ENCODE measurements at places on chromosomes 7 and 10. TPM values are rescaled to one million over a fixed set of nuclear protein-coding genes. Genes with fewer than 3 reads are reported as not detected.
A peak's percentile ranks its signal among the peaks of the same experiment; 100 is the strongest.

- no peak for DNase-seq
Measured at GRCh38 chr10:31483546-31483945, 164.5 kb downstream of the ZEB1 start.

DGKI gene
- total RNA-seq: 5.1 TPM

DNA sequence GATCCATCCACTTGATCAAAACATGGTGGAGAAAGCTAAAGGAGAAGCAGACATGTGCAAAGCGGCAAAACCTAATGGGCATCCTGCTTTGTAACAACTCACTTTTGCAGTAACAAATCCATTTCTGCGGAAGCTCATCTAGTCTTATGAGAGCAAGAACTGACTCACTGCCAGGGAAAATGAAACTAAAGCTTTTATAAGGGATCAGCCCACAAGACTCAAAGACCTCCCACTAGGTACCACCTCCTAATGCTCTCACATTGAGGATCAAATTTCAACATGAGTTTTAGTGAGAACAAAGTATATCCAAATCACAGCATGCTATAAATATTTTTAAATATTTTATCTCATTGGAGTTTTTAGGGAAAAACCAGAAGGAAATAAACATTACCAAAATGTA is 120.1 kb upstream of the GNAI1 start:
- DNase-seq: no peak

GRCh38 chr10:120891365-120891764 is 40.2 kb downstream of the WDR11 start:
- DNase-seq: no peak

NMT2 gene
- total RNA-seq: 6.1 TPM

- no peak for DNase-seq
Measured at GRCh38 chr10:86411281-86411841, 44.8 kb upstream of the GRID1 start.

DNA sequence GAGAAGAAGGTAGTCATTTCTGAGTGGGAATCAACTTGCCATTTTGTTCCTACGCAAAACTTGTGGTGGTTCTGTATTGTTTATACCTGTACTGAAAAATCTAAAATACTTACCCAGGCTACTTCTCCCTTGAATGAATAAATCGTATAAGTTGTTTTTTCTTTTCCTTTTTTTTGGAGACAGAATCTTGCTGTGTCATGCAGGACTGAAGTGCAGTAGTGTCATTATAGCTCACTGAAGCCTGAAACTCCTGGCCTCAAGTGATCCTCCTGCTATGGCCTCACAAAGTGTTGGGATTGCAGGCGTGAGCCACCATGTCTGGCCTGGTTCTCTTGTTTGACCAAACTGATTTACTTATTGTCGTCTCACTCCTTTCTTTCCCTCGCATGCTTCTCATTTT is 27.9 kb downstream of the LUC7L2 start:
- no peak for DNase-seq

GRCh38 chr10:9302140-9302746 is 1247.8 kb downstream of the GATA3 start:
- DNase-seq: peak; percentile 77

GIMAP8 gene
- 5.1 TPM for total RNA-seq

SPAM1 gene
- total RNA-seq: not detected

DNA sequence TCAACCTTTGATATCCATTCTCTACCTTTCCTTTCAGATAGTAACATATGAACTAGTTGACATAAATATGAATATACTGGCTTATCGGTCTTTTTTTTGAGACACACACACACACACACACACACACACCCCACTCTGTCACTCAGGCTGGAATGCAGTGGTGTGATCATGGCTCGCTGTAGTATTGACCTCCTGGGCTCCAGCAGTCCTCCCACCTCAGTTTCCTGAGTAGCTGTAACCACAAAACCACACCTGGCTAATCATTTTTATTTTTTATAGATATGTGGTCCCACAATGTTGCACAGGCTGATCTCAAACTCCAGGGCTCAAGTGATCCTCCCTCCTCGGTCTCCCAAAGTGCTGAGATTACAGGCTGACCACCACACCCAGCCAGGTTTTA is 14.2 kb upstream of the NT5C3A start:
- no peak for DNase-seq

- peak; percentile 17 for DNase-seq
Measured at GRCh38 chr10:131205556-131205955, 106.0 kb downstream of the TCERG1L start.

PARG gene
- 57.1 TPM for total RNA-seq

DNA sequence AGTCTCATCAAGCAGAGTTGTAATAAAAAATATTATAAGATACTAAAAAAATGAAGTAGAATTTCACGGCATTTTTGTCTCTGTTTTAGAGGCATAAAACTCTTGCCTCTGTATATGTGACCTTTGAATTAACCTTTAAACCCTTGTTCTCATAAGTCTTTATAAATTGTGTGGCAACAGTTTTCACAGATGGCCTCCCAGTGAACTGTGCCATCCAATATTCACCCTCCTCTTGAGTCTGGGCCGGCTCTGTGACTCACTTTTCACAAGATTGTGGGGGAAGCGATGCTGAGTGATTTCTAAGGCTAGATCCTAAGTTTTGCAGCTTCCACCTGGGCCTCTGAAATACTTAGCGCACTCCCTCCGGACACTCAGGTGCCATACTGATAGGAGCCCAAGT is 4.6 kb upstream of the USP6NL start:
- no peak for DNase-seq

- peak; percentile 46 for DNase-seq
Measured at GRCh38 chr10:44650691-44651661, 260.2 kb upstream of the TMEM72 start.

DNA sequence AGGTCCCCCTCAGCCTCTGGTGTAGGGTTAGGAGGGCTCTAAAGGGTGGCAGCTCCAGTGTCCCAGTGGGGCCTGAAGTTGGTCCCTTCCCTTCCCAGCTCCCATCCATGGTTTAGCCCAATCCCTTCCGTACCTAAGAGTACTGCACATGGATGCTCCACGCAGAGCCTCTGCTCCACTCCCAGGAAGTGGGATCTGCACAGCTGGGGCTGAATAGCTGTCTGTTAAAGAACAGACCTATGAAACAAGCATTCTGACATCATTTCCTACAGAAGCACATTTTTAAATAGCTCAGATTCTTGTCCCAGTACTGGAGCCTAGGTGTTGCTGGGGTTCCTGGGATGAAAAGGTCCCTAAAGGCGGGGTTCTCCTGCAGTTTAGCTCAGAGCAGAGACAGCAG is 135.9 kb downstream of the ZMYND11 start:
- no peak for DNase-seq

GRCh38 chr7:153397459-153397858 is 637.9 kb downstream of the ACTR3B start:
- DNase-seq: no peak

DNA sequence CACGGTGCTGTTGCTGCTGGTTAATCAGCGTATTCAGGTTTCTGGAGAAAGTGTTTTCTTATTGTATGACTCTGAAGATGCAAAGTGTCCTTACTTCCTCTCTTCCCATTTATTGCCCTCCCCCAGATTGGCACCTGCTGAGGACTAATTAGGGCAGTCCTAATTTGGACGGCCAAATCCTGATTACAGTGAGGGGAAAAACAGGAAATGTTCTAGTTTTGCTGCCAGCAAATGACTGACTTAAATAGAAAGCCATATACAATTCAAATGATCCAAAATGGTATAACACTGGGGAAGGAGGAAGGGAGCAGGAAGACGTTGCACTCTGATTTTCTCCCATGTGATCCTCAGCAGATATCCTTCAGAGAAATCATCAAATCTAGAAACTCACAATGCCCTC is 222.4 kb upstream of the LRGUK start:
- no peak for DNase-seq

C10orf62 gene
- total RNA-seq: not detected

GRCh38 chr7:114917211-114917839 is 4.6 kb upstream of the MDFIC start:
- no peak for DNase-seq

PRTFDC1 gene
- 19.6 TPM for total RNA-seq

PTF1A gene
- 0.55 TPM for total RNA-seq

ABCB1 gene
- 0.87 TPM for total RNA-seq

AMZ1 gene
- total RNA-seq: under 0.01 TPM

- DNase-seq: peak; percentile 34
Measured at GRCh38 chr10:60236869-60237524, 152.7 kb downstream of the ANK3 start.

DNA sequence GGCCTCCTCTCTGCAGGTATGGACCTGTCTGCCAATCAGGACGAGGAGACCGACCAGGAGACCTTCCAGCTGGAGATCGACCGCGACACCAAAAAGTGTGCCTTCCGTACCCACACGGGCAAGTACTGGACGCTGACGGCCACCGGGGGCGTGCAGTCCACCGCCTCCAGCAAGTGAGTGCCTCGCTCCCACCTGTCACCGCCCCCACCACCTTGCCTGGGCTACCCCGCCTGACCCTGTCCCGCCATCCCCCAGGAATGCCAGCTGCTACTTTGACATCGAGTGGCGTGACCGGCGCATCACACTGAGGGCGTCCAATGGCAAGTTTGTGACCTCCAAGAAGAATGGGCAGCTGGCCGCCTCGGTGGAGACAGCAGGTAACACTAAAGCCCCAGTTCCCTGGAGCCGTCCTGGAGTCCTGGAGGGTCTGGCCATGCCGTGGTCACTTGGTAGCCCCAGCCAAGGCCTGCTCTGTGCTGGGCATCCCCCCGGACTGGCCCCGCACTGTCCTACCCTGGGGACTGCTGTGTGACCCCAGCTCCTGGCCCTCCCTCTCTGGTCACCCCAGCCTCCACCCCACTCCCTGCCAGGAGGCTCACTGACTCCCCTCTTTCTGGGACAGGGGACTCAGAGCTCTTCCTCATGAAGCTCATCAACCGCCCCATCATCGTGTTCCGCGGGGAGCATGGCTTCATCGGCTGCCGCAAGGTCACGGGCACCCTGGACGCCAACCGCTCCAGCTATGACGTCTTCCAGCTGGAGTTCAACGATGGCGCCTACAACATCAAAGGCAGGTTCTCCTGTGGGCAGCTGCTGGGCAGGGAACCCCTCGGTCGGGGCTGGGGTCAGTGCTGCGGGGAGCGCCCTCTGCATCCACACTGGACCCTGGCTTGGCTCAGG is 178.0 kb downstream of the RNF216 start:
- DNase-seq: no peak

CLRN3 gene
- total RNA-seq: not detected

GRCh38 chr7:30721211-30721610 is 30.7 kb upstream of the INMT start:
- DNase-seq: no peak

TMEM270 gene
- total RNA-seq: not detected

DNA sequence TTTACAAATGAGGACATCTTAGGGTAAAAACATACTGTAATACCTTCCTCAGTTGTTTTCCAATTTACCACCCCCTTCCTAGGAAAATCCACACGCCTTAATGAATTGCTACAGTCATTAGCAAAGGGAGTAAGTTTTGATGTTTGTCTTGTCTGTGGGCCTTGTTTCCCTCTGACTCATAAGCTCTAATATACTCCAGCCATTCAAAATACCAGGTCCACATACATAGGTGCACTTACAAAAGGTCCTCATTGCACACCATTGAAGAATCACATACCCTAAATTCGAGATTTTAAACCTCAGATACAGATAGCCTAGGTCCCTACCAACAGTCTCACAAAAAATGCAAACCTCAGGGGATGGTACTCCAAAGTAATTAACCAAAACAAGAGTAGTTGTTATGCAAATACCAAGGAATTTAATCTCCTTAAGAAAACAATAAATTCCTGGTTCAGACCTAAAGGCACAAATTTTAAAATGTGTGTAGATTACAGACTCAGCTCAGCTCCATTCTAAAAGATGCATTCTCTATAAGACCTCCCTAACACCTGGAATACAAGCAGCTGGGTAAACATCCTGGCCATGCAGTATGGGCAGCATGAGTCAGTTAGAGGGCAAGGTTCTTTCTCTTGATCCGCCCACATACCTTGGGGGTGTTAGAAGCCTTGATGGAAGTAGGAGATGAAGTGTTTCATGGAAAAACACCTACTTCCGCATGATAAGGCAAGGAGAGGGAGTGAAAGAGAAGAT is 3.0 kb upstream of the LIPK start:
- peak; percentile 37 for DNase-seq

- peak; percentile 81 for DNase-seq
Measured at GRCh38 chr7:20330239-20330927, at the start of gene ITGB8. TSS of gene ITGB8 (plus strand) at chr7:20330900. CDS start at chr7:20331807, 907 bp downstream.

SAMD9 gene
- 0.58 TPM for total RNA-seq

DNA sequence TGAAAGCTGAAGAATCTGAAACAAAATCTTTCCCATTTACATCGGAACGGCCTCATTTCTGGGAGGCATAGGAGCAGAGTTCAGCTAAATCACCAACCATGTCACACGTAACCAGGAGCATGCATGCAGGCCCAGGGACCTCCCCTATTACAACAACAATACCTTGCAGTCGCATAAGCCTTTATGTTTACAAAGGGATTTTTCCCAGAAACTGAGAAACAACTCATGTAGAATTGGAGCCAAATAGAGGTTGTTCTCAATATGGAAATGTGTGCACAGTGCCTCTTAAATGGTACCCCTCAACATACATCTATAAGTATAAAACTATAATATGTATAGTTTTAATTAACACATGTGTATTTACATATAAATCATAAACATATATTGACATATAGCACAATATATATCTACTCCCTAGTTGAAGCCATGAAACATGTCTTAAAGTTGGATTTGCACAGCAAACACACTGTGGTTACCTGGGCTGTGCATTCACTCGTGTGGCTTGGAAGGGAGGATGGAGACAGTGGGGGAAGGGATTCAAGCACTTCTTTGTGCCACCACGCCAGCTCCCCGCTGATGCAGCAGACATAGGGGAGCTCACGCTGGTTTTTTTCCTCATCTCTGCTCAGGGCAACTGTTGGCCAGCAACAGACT is 35.0 kb upstream of the DGKI start:
- no peak for DNase-seq

NEUROD6 gene
- not detected for total RNA-seq

GRCh38 chr7:8365499-8366110 is 67.8 kb upstream of the NXPH1 start:
- no peak for DNase-seq

- no peak for DNase-seq
Measured at GRCh38 chr10:1661859-1662437, 75.4 kb downstream of the ADARB2 start.

GRCh38 chr10:119353421-119353820 is 146.1 kb downstream of the GRK5 start:
- no peak for DNase-seq
